MG63 (cell line): ENCODE measurements at places on chromosomes 5 and 9.

- DNase-seq = no peak
These were observed 97.0 kb upstream of the VCAN start for GRCh38 chr5:83374547-83374946.

DNA sequence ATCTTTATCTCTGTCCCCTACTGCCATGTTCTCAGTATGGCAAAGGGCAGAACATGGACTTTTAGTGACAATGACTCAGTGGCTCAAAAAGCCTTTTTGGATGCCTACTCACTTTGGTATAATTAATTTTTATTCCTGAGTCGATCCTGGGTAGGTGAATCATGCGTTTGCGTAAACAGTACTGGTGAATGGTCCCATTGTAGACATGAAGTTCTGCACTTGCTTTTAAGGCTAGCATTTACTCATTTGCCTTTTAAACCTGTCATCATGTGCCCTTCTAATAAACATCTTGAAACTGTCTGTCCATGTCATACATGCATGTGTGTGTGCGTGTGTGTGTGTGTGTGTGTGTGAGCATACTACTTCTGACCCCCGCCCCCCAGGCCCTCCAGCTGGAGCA, 223.0 kb downstream of the AUH start:
- peak; percentile 26 for DNase-seq

- DNase-seq = no peak
These were observed 1313.0 kb downstream of the MAT2B start for GRCh38 chr5:164818445-164818844.

- DNase-seq = no peak
These were observed 104.7 kb upstream of the OTULINL start for GRCh38 chr5:14476786-14477435.

- DNase-seq = no peak
These were observed 71.9 kb downstream of the AMBP start for GRCh38 chr9:114006155-114006550.

DNA sequence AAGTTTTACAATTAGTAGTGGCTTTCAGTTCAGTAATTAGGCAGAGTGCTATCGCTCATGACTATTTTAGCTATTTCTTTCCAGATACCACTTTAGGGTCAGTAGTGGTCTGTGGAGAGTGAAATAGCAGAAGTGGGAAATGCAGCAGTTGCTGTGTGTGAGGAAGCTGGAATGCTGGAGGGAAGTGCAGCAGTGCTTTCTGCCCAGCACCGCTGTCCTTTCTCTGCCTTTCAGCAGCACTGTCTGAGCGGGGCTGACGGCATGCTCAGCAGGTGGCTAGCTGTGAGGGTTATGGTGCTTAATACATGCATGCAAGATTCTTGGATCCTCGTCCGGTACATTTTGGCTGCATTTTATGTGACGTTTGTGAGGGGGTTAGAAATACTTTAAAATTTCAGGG, 213.9 kb downstream of the PBX3 start:
- DNase-seq = no peak

DNA sequence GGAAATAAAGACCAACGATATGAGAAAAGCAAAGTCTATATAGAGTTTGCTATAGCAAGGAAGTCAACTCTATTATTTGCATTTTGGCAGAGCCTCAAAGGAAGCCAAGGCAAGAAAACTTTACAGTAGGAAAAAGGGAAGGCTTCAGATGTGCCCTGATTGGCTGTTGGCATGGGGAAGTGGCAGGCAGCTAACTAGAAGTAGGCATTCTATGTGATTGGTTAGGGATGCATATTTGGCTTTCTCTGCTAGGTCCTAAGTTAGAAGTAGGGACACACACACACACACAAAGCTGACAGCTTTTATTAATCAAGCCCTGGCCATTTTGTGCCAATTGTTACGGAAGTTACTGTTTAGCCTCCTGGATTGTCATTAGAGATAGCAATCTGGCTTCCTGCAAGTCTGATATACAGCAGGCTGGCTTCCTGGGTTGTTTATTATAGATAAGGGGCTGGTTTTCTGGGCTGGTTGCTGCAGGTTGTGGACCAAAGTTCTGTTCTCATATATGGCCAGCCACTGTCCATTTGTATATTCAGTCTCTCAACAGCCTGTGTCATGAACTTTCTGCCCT, 308.1 kb upstream of the GRAMD2B start:
- no peak for DNase-seq

GRCh38 chr9:134412298-134412711, 86.0 kb downstream of the RXRA start:
- no peak for DNase-seq

DNA sequence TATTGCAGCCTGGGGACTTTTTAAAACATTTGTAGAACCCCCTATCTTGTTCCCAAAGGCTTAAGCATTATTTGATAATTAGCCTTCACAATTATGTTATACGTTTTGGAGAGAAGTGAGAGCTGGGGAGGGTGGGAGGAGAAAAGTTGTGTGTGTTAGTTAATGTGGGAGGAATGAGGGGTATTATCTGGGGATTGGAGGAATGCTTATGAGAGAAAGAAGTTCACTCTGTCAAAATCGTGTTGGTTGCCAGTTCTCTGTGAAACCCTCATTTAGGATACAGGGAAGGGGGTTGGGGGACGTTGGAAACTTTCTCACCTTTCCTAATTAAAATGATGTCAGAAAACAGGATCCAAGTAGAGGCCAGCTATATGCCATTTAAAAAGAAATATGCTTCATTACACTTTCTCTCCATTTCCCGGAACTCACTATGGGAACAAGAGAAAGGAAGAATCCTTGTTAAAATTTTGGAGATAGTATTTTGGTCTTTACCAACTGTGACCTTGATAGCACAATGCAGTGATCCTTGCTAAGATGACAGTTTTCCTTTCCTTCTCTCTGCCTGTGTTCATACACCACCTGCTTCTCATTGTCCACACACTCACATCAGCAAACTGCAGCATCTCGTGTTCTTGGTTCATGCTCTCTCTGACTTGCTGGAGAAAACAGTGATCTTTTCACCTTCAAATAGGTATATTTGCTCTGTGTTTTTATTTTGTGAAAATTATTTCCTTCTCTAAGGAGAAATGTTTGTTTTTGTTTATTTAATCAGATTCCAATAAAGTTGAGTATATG, 336.7 kb upstream of the CLINT1 start:
- DNase-seq = no peak

- peak; percentile 95 for DNase-seq
These were observed 37.7 kb upstream of the STXBP1 start for GRCh38 chr9:127574072-127574993.

DNA sequence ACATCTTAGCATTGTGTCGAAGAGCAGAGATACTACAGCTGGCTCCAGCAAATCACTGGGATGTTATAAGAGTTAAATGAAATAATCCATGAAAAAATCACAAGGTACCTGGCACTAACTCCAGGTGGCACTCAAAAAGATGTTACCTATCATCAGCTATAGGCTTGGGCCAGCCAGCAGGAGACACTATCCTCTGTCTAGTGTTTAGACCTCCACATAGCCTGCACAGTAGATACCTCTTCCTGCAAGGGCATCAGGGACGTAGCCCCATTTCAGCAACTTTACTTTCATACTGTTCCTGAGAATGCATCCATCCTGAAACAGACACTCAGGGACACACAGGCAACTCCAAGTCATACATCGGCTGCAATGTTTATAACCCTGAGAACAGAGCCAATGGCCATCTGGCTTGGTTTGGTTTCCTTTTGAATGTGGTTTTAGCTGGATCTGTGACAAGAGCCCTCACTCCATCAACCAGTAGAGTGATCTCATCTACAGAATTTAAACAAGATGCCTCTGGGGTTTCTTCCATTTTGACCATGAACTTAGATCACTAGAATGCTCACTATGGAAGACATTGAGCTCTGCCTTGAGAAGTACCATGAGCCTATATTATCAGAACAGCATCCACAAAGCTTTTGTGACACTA, 69.9 kb downstream of the TLE1 start:
- DNase-seq = peak; percentile 21

- no peak for DNase-seq
These were observed 24.1 kb downstream of the SLC1A3 start for GRCh38 chr5:36630201-36631145.

DNA sequence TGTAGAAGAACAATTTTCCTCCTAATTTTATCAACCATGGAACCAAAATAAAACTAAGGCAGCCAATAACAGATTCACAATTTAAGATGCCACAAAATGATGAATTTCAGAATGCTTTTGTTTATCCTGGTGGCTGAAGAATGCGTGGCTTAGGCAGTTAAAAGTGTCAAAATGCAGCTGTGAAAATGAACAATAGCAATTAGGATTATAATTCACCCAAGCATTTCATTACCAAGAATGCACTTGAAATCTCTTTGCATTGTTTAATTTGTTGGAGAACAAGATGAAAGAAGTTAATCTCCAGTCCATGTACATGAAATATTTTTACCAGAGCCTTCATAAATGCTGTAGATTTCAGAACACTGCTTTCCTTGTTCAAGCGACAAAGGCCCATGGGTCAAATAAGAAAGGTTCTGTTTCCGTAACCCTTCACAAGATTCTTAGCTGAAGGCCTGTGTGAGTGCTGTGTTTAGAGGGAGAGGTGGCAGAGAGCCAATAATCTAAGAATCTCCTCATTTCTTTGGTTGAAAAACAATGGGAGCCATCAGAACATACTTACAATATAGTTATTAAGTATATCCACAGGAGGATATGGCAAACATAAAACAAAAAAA, 39.3 kb downstream of the CLINT1 start:
- no peak for DNase-seq

DNA sequence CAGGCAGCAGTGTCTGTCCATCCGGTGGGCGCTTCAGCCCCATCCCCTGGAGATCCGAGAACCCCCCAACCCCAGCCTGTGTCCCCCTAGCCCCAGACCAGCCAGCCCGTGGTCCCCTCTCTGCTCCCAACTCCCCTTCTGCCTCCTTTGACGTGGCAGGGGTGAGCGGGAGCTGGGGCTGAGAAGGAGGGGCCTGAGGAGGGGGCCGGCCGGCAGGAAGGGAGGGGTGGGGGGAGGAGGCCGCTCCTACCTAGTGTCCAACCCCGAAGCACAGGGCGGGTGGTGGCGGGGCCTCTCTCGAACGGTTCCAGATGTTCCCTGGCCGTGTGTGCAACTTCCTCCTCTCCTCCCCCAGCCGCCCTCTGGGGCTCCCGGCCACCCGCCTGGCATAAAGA, 31.0 kb downstream of the GOLGA2 start:
- DNase-seq = peak; percentile 77

- no peak for DNase-seq
These were observed 460.1 kb upstream of the TLE4 start for GRCh38 chr9:79111653-79112052.

- DNase-seq = no peak
These were observed 67.0 kb downstream of the CAST start for GRCh38 chr5:96729156-96729555.

DNA sequence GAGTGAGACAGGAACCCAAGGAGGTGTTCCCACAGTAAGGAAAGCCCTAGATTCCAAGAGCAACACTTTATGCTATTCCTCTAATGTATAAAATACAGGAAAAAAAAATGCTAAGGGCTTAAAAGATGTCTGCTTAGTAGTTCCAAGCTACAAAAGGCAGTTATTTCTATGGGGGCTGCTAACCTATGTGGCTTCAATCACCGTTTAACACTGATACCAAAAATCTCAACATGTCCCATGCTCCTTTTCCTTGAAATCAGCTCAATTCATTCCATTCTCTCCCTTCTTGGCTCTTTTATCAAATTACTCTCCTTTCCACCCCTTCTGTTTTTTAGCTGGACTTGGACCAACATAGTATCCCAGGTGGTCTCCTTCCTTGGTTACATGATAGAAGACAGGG, 20.6 kb downstream of the CCNH start:
- no peak for DNase-seq

GRCh38 chr9:125659954-125660353, 47.1 kb downstream of the MAPKAP1 start:
- DNase-seq = peak; percentile 39

- DNase-seq = no peak
These were observed 213.6 kb downstream of the PAX5 start for GRCh38 chr9:36820392-36820861.

- DNase-seq = no peak
These were observed 182.7 kb downstream of the ENC1 start for GRCh38 chr5:74457876-74458275.

DNA sequence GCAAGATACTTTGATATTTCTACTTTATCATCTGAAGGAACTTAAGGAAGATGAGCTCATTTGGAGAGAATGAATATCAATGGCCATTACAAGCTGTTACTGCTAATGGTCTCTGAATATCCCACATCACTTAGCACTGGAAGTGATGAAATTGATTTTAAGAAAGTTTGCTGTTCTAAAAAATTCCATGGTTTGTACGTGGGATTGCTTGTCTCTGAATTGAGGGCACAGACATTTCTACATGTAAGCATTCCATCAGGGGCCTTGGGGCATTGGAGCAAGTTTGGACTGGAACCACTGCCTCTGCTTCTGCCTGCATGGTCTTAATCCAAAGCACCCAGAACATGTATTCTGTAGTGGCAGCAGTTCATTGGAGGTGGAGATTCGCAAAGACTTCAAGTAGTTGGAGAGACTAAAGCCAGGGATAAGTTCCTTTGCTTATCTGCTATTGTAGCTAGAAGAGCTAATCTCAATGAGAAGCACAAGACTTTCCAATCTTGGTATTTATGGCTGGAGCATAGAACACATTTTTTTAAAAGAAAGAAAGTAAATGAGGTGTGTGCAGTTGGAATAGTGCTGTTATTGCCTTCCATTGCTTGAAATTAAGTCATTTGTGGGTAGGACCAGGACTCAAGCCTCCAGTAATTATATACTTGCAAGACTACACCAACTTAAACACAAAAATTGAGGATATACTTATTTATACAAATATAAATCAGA, 424.2 kb downstream of the SPATA31D1 start:
- no peak for DNase-seq

- peak; percentile 48 for DNase-seq
These were observed 15.0 kb downstream of the HMHB1 start for GRCh38 chr5:143826951-143827444.

DNA sequence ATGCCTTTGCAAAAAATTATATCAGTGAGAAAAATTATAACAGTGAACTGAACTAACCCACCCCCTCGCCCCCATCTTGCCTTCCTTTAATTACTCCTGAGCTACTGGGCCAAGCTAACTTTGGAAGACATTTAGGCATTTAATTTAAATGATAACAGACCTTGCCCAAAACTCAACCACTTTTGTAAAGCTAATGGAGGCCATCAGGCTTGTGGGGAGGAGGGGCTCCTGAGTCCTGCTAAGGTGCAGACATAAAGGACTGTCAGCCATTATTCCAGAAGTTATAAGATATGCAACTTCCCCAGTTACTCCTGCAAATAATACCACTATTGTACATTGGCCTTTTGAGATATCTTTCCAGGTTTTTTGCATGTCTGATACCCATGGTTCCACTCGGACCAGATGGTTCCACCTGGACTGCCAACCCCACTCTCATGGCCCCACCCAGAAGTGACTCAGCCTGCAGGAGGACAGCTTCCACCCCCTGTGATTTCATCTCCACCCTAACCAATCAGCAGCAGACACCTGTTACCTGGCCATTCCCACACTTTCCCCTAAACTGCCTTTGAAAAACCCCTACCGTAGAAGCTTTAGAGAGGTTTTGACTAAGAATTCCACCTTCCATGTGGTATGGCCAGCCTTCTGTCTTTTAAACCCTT, 805.4 kb upstream of the CDH6 start:
- no peak for DNase-seq
